ENCODE measurements at places on chromosomes 6 and 20. TPM values are rescaled to one million over a fixed set of nuclear protein-coding genes. Genes with fewer than 3 reads are reported as not detected.

Gene NKAIN4
- not detected for total RNA-seq

Gene NT5E
- total RNA-seq, result 111 TPM

Gene ARMC12
- total RNA-seq, result 0.50 TPM

Gene PABPC1L
- total RNA-seq, result 1.3 TPM

Gene ZSCAN23
- 1.5 TPM for total RNA-seq

Gene GDAP1L1
- total RNA-seq, result not detected

Gene C6orf141
- total RNA-seq, result 55.0 TPM

Gene LAMA2
- total RNA-seq, result 1.2 TPM

Gene LTV1
- 12.6 TPM for total RNA-seq

Gene ARFGEF3
- total RNA-seq, result 2.1 TPM

Gene FOXS1
- total RNA-seq, result 0.25 TPM

Gene NKAPL
- total RNA-seq, result 0.57 TPM

Gene SNAI1
- 1.4 TPM for total RNA-seq

Gene ANKRD66
- total RNA-seq, result not detected

Gene CCN5
- total RNA-seq, result not detected

Gene PAX1
- total RNA-seq, result not detected

Gene PKIG
- total RNA-seq, result 172 TPM

Gene MYO6
- total RNA-seq, result 58.1 TPM

Gene IER3
- total RNA-seq, result 94.9 TPM

Gene THBS2
- 5.7 TPM for total RNA-seq

Gene PDYN
- total RNA-seq, result not detected

Gene ZC2HC1B
- not detected for total RNA-seq

Gene AP5S1
- 19.1 TPM for total RNA-seq

Gene C6orf58
- 0.50 TPM for total RNA-seq

Gene MATN4
- 0.06 TPM for total RNA-seq

Gene XKR7
- total RNA-seq, result not detected

Gene SLC22A7
- not detected for total RNA-seq

Gene PCSK2
- total RNA-seq, result not detected

Gene GABRR1
- not detected for total RNA-seq

Gene XRN2
- total RNA-seq, result 83.4 TPM

Gene TFAP2C
- under 0.01 TPM for total RNA-seq

Gene RFX6
- total RNA-seq, result not detected

Gene NUDT3
- 14.7 TPM for total RNA-seq

Gene RAD21L1
- not detected for total RNA-seq

Gene OR2H2
- not detected for total RNA-seq

Gene DEFB124
- total RNA-seq, result not detected

Gene RPS6KA2
- 381 TPM for total RNA-seq

Gene RAMACL
- total RNA-seq, result 1.8 TPM

Gene HIVEP2
- 14.6 TPM for total RNA-seq

Gene FAM184A
- 0.38 TPM for total RNA-seq

Gene HLA-DOB
- not detected for total RNA-seq

Gene ZBTB46
- 46.9 TPM for total RNA-seq

Gene TMEM74B
- 0.25 TPM for total RNA-seq

Gene STX11
- total RNA-seq, result 16.4 TPM
